T follicular helper cell (primary cell): ENCODE measurements at places on chromosomes 5 and 9.

- DNase-seq: no peak
Measured at GRCh38 chr5:172828911-172829431, 5.1 kb upstream of the ERGIC1 start.

- DNase-seq: no peak
Measured at GRCh38 chr5:32170303-32171151, 3.6 kb downstream of the GOLPH3 start.

DNA sequence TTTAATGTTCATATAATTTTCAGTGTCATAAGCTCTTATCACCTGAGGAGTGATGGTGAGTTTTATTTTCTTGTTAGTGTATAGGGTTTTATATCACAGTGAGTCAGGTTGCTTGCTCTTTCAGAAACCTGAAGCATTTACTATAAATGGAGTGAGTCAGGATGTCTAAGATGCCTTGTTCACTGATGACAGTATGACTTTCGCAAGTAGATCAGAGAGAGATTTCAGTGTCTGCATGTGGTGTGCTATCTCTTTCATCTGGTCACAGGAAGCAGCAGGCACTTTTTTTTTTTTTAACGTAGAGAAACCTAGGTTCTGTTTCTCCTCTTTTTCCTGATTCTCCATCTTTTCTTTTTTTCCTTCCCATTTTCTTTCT is 237.1 kb downstream of the DMRTA1 start:
- no peak for DNase-seq

DNA sequence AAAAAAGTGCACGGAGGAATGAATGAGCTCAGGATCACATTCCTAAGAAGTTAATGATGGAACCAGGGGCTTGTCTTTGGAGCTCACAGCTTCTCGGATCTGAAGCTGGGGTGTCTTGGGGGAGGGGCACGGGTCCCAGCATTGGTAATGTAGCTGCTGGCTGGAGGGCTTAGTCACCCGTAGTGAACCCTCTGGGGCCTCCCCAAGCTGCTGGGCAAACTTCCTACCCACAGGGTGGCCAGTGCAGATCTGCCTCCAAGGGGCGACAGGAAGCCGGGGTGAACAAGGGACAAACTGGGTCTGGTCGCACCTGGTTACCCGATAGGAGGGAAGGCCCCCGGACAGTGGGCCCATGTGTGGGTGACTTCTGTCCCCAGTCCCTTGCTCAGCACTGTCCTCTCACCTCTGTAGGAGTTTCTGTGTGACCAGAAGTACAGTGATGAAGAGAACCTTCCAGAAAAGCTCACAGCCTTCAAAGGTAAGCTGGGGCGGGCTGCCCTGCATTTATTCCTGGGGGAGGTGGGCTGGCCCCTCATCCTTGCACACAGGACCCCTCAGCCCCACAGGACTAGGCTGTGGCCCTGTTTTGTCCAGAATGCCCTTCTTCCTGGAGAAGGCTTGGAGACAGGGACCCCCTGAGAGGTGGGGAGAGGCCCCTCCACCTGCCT is 14.1 kb upstream of the NUP214 start:
- no peak for DNase-seq

DNA sequence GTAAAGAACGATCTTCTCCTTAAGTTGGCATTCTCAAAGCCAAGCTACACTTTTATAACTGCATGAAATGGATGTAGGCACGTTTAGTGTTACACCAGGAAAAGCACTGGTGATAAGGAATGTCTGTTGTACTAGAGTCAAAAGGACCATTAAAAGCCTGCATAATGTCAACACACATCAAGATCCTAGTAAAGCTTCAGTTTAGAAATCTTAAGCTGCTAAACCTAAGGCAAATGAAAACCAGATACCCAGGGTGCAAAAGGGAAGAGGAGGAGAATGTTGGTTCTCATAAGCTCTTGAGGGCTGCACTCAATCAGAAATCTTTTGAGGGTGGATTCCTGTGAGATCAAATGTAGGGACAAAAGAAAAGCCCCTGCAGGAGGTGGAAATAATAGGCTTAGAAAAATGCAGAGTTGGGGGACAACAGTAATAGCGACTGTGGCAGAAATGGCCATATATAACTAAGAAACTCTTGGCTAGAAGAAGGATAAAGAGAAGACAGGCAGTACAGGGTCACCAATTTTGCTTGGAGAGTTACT is 148.2 kb downstream of the FBXL17 start:
- DNase-seq: no peak

- DNase-seq: no peak
Measured at GRCh38 chr5:92309336-92309991, 926.3 kb upstream of the ARRDC3 start.

DNA sequence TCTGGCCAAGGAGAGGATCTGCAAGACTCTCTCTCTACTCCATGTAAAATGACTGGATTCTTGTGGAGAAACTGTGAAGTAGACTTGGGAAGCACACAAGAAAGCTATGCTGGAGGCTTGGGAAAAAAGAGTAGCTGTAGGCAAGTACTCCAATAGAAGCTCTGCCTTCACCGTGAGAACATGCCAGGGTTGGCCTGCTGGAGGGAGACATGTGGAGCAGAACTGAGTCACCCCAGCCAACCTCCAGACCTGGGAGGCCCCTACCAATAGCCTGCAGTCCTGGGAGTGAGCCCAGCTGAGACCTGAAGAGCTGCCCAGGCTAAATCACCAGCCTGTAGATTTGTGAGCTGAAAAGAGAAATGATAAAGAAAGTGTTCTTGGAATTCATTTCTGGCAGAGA is 66.6 kb downstream of the DEPDC1B start:
- DNase-seq: no peak

DNA sequence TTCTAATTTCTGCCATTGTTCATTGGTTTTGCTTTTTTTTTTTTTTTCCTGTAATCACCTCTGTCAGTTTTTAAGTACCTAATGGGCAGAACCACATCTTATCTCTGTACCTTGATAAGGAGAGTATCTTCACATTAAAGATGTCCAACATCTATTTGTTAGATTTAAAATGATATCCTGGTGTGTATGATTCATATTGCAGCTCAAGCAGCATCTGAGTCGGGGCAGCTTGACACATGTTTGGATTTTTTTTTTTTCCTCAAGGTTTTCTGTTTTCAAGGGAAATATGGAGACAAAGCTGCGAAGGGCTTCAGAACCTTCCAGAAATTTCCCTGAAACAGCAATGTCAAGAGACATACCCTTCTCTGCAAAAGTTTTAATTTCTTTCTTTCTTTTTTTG is 164.7 kb downstream of the DOCK2 start:
- DNase-seq: no peak

DNA sequence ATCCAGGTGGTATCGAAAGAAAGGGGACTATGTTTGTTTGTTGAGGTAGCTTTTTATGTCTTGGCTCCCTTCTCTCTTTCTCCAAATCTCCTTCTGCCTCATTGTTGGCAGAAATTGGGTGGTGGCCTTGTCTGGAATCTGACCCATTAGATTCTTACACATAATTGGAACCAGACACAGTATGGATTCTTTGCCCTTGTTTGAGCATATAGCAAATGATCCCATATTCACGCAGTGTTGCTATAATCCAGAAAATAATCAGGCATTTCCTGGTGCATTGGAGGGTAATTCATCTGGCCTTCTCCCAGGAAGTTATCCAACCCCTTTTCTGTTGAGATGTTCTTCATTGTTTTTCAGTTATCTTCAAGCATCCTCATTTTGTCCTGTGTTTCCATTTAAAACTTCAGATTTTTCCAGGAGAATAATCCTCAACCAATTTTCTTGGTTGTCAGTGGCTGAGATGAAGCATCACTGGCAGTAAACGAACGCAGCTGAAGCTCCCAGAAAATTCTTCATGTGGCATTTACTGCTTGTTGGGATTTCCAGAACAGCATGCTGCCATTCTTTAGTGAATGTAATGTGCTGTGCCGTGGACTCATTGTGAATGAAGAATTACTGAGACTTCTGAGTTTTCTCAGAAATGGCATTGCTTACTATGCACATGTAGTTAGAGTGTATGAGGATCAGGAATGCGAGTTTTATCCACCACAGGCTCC is 70.5 kb upstream of the NTRK2 start:
- no peak for DNase-seq

DNA sequence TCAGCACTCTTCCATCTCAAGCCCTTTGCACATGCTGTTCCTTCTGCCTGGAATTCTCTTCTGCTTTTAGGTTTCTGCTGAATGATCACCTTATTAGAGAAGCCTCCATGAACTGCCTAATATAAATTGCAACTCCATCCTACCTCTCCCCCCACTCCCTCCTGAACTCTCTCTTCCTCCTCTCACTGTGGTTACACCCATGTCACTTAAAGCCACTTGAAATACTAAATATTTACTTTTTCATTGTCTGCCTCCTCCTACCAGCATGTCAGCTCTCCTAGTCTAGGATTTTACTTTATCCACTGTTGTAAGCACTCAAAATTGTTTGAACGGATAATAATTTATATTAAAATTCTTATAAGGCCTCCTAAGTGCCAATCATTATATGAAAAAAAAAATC is 43.8 kb downstream of the ACTL7B start:
- DNase-seq: no peak

DNA sequence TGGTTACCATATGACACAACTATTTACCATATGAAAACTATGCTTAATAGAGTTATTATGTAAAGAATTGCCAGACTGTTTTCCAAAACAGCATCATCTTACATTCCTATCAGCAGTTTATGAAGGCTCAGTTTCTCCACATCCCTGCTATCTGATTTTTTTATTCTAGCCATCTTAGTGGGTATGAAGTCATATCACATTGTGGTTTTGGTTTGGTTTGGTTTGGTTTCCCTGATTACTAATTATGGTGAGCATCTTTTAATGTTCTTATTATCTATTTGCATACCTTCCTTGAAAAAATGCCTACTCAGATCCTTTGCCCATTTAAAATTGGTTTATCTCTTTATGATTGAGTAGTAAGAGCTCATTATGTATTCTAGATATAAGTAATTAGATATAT is 199.4 kb upstream of the NFIL3 start:
- DNase-seq: no peak

DNA sequence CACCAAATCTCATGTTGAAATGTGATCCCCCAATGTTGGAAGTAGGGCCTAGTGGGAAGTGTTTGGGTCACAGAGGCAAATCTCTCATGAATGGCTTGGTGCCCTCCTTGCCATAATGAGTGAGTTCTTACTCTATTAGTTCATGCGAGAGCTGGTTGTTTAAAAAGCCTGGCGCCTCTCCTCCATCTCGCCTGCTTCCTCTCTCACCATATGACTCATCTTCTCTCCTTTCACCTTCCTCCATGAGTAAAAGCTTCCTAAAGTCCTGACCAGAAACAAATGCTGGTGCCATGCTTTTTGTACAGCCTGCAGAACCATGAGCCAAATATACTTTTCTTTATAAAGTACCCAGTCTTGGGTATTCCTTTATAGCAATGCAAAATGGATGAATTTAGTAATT is 20.9 kb upstream of the ARHGAP26 start:
- no peak for DNase-seq

GRCh38 chr9:121987314-121987713 is 105.8 kb downstream of the TTLL11 start:
- no peak for DNase-seq

DNA sequence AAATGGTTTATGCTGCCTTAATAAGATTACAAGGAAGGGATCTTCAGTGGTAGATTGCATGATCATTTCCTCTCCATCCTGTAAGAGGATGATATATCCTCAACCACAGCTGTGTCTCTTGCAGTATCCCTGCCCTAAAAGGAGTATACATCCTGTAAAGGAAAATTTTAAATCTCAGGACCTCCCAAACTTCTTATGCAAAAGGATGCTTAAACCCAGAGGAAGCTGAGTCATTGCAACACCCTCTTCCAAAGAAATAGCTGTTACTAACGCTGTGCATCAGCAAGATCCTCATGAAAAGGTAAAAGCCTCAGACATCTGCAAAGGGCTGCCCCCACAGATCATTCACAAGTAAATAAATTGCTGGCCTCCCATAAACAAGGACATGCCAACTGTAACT is 599.0 kb downstream of the PRELID2 start:
- DNase-seq: no peak

DNA sequence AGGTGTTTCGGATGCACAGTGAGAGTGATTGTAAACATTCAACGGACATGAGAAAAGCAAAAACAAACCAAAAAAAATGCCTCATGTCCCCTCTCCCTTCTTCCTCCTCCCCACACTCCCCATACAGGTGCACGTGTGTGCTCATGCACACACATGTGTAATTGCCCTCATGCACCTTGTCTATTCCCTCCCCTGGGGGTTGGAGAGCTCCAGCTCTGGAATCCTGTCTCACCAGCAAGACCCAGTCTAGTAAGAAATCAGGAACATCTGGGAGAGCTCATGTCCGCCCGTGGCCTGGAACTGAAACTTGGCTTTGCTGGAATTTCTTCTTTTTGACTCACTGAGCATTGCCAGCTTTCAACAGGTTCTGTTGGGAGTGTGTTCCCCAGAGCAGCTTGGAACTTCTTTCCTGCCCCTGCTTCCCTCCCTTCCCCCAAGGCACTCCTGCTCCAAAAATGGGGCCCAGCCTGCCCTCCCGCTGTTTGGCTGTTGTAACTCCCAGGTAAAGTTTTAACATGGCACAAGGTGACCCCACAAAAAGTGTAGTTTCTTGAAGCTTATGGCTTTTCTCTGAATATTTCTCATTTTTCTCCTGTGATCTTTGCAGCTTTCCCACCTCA is 190.1 kb downstream of the NR3C1 start:
- DNase-seq: no peak

DNA sequence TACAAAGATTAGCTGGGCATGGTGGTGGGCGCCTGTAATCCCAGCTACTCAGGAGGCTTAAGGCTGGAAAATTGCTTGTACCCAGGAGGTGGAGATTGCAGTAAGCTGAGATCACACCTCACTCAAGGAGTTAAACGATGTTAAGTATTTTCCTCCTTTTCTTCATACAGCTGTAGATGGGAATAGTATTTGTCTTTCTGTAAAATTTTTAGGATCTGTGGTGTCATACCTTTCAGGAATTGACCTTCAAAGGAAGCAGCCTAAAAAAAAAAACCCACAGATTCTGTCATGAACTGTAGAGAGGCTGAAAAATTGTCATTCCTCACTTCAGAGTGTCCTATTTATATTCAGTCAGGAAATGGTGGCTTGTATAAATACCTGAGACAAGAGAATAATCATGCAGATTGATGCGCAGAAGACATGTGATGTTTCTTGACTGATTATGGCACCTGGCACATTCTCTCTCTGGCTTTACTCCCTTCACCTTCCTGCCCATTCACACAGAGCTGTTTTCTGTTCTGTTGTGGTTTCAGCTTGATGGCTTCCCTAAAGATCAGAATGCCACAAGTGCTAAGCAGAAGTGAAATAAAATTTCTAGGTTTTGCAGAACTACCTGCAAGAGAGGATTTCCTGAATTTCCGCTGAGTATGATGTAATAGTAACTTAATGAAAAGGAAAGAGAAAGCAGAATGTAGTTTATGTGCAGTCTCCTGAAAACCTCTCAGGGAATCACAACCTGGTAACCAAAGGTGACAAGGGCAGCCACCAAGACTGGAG is 3.8 kb downstream of the IFNA1 start:
- DNase-seq: no peak

DNA sequence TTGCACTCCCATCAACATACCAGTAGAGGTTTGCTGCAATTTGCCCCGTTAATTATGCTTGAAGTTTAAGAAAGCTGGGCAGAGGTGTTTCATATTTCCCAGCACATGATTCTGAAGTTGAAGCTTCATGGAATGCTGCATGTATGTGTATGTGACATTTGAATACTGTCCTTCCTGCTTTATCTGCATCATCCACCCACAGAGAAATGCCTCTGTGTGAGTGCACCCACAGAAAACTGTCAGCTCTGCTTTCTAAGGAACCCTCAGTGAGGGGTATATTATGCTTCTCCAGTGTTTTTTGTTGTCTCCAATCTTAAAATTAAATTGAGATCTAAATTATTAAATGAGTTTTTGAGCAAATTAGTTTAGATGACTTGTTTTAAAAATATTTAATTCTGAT is 358.1 kb upstream of the PIK3R1 start:
- DNase-seq: no peak
